ENCODE measurements at places on chromosomes 2 and 18. TPM values are rescaled to one million over a fixed set of nuclear protein-coding genes. Genes with fewer than 3 reads are reported as not detected.

GRCh38 chr2:134570676-134571075 is 148.1 kb downstream of the TMEM163 start:
- H3K4me3 ChIP-seq = no peak overlapping the region
- H3K4me1 ChIP-seq = no peaks in the 10 kb centered on the region
- H3K27me3 ChIP-seq = no peaks in the 10 kb centered on the region
- H3K27ac ChIP-seq = no peak overlapping the region
- DNase-seq = no peak

GRCh38 chr2:200845194-200845593 is 19.3 kb downstream of the CLK1 start:
- no peak overlapping the region for H3K4me3 ChIP-seq
- no peaks in the 10 kb centered on the region for H3K27me3 ChIP-seq
- no peak overlapping the region for H3K27ac ChIP-seq
- DNase-seq = no peak
- no peaks in the 10 kb centered on the region for H3K36me3 ChIP-seq

- H3K27me3 ChIP-seq = no peaks in the 10 kb centered on the region
- H3K36me3 ChIP-seq = no peaks in the 10 kb centered on the region
- H3K27ac ChIP-seq = no peak overlapping the region
- H3K4me3 ChIP-seq = no peak overlapping the region
- no peak for DNase-seq
Measured at GRCh38 chr2:32719430-32719829, 91.6 kb downstream of the TTC27 start.

GRCh38 chr18:79553696-79554095 is 125.9 kb upstream of the CTDP1 start:
- no peaks in the 10 kb centered on the region for H3K36me3 ChIP-seq
- H3K27me3 ChIP-seq = no peaks in the 10 kb centered on the region
- H3K4me3 ChIP-seq = no peak overlapping the region
- DNase-seq = no peak
- H3K27ac ChIP-seq = no peak overlapping the region
- no peaks in the 10 kb centered on the region for H3K4me1 ChIP-seq

DNA sequence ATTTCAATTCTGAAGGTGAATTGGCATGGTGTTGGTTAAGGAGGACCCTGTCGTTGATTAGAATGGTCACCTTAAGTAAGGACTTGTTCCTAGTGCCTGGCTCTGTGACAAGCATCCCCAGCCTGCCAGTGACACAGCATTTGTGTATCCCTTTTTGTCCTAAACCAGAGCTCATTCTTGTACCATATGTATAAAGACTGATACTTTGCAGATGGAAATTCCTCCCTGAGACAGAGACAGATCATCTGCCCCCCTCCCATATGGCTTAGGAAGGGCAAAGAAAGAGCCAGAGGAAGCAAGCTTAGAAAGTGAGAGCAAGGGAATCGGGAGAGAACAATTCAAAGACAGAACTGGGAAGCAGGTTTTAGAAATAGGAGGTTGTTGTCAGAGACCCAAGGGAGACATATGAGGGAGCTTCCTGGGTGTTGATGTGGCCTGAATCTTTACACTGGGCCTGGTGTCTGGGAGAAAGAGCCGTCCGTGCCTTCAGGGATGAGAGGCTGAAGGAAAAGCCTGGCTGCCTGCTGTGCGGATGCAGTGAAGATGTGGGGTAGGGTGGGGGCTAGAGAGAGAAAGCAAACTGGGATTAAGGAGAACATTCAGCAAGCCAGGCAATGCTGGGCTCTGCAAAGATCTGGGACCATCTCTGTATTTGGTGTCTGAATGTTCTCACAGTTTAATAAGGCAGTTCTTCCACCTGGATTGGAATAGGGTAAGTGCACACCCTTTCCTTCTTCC is 13.2 kb upstream of the CHRNA1 start:
- no peaks in the 10 kb centered on the region for H3K27me3 ChIP-seq
- H3K4me1 ChIP-seq = peaks cover 3% of the 10 kb centered on the region
- DNase-seq = no peak
- H3K27ac ChIP-seq = no peak overlapping the region
- H3K4me3 ChIP-seq = no peak overlapping the region

DNA sequence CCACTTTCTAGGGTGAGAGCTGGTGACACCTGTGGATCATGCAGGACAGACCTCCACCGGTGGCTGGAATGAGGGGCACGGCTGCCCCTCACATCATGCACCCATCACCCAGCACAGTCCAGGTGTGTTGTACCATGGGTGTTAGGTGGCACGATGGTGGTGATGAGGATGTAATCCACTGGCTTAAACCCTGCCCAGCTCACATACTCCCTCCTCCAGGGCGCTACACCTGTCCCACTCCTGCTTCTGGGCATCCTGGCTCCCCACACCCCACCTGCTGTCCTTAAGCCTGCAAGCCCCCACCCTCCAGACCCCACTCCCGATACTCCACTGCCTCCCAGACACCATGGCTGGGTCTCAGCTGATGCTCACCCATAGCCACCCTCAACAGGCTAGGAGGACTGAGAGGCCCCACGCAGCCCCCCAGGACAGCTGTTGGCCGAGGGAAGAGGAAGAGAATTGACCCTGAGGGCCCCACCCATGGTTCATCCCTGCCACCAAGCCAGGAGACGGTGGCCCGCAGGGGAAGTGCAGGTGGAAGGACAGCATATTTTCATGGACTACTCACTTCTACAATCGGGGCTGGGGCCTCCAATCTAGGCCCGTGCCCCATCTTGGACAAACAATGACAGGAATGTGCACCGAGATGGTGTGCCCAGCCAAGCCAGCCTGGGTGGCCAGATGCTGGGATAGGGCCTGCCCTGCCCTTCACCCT is 34.3 kb downstream of the MAL start:
- H3K4me1 ChIP-seq = no peaks in the 10 kb centered on the region
- no peak overlapping the region for H3K4me3 ChIP-seq
- DNase-seq = no peak

SNTG2 gene
- 1.2 TPM for total RNA-seq

DNA sequence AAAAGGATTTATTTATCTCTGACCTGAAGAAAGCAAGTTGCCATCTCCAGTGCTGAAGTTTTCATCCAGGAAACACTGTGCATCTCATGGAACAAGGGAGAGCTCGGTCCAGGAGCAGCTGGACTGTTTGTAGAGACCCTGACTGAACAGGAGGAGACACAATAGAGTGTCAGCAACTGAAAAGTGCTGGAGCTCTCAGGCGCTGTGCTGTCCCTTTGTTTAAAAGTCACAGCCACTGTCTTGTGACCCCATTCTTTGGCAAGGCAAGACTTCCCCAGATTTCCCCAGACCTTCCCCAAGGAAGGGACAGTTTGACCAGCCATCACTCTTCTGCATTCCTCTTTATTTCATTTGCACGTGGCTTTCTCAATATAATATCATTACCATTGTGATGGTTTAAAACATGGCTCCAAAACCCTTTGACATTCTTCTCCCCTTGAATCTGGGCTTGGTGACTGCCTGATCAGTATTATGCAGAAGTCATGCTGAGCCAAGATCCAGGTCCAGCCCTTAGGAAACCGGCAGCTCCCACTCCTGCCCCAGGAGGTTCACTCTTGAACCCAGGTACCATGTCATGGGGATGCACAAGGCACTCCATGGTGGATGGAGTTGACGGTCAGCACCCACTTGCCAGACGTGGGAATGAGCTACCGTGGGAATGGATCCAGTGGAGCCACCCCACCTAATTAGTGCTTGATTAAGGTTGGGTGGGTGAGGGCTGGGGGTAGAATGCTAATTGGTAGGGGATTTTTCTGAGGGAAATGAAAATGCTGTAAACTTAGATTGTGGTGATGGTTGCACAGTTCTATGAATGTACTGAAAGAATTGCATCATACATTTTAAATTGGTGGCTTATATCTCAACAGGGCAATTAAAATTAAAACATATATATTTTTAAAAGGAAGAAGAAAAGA is 497.9 kb upstream of the RAB6C start:
- DNase-seq = no peak
- no peak overlapping the region for H3K27ac ChIP-seq
- H3K36me3 ChIP-seq = no peaks in the 10 kb centered on the region
- no peaks in the 10 kb centered on the region for H3K4me1 ChIP-seq
- H3K27me3 ChIP-seq = no peaks in the 10 kb centered on the region

GRCh38 chr18:70190529-70190928 is 15.0 kb downstream of the RTTN start:
- no peaks in the 10 kb centered on the region for H3K36me3 ChIP-seq
- H3K27ac ChIP-seq = no peak overlapping the region
- no peak overlapping the region for H3K4me3 ChIP-seq
- H3K27me3 ChIP-seq = no peaks in the 10 kb centered on the region
- DNase-seq = no peak

GRCh38 chr2:232697807-232698110 is 628 bp downstream of the GIGYF2 start:
- peak overlapping the region; percentile 80 for H3K4me3 ChIP-seq
- no peaks in the 10 kb centered on the region for H3K36me3 ChIP-seq
- H3K27me3 ChIP-seq = no peaks in the 10 kb centered on the region
- H3K4me1 ChIP-seq = peaks cover 26% of the 10 kb centered on the region
- DNase-seq = no peak

DNA sequence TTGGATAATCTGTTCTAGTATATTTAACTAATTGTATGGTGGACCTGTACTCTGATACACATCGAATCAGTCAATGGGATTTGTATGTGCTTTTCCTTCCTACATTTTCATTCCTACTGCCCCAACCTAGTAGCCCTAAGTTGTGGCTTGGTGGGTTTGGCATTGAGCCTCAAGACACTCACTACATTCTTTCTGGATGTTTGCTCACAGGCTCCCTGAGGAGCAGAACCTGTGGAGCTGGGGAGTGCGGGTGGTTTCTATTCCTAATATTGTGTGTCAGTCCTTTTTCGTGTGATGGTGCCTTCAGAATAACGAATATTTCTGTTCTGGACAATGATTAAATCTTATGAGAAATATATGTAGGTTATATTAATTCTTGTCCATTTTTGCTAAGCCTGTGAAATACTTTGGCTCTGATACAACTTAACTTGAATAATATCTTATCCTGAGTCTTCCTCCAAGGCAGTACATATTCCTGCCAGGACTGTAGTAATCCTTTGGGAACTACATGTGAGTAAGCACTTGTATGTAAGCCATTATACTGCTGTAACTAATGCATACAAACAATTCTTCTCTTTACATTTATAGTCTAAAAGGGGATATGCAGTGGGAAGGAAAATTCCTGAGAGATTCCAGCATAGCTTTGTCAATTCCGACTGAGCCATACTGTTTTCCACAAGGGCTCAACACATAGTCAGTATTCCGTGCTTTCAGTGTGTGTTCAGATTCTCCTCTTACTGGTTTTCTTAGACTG is 150.6 kb downstream of the AGPS start:
- no peak overlapping the region for H3K4me3 ChIP-seq
- no peak overlapping the region for H3K27ac ChIP-seq
- no peaks in the 10 kb centered on the region for H3K4me1 ChIP-seq
- H3K27me3 ChIP-seq = no peaks in the 10 kb centered on the region

TUBA3E gene
- 0.27 TPM for total RNA-seq

HJURP gene
- total RNA-seq = not detected

BMP10 gene
- total RNA-seq = not detected

DNA sequence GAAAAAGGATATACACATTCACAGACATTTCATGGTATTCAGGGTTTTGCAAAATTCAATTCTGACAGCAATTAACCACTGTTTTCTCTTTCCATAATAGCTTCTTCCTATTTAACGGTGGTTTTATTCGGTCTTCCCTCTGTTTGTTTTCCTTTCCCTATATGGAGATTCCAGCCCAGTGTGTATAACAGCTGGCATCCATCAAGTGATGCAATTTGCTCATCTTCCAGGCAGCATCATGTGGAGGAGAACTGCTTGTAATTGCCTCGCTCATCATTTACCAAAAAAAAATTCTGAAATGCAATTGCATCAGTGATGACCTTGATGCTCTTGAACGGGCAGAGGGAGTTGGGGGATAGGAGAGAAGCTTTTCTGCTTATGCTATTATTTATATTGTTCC is 165.9 kb upstream of the PGAP1 start:
- no peaks in the 10 kb centered on the region for H3K4me1 ChIP-seq
- no peaks in the 10 kb centered on the region for H3K27me3 ChIP-seq
- H3K27ac ChIP-seq = no peak overlapping the region
- H3K36me3 ChIP-seq = no peaks in the 10 kb centered on the region
- no peak overlapping the region for H3K4me3 ChIP-seq
- peak; percentile 20 for DNase-seq

C1QL2 gene
- not detected for total RNA-seq

DNA sequence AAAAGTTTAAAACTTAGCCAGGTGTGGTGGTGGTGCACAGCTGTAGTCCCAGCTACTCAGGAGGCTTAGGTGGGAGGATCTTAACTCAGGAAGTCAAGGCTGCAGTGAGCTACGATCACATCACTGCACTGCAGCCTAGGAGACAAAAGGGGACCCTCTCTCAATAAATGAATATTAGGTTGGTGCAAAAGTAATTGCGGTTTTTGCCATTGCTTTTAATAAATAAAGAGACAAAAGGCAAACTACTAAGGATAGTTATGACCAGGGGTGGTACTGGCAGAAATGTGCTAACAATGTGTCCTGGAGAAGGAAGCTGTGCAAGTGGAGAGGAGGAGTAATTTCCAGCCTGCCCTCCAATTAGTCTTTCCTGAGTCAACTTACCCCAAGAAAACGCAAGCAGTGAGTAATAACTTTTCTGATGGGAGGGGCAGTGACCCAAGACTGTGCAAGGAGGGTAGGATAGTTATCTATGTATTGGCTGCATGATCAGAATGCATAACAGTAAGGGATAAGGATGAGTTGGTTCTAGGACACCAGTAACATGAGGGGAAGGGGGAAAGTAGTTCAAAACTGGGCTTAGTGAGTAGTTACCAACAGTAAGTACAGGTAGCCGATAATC is 1.5 kb downstream of the EXOC6B start:
- peaks cover 16% of the 10 kb centered on the region for H3K4me1 ChIP-seq
- H3K4me3 ChIP-seq = peak overlapping the region; percentile 77
- DNase-seq = no peak
- H3K36me3 ChIP-seq = no peaks in the 10 kb centered on the region

DNA sequence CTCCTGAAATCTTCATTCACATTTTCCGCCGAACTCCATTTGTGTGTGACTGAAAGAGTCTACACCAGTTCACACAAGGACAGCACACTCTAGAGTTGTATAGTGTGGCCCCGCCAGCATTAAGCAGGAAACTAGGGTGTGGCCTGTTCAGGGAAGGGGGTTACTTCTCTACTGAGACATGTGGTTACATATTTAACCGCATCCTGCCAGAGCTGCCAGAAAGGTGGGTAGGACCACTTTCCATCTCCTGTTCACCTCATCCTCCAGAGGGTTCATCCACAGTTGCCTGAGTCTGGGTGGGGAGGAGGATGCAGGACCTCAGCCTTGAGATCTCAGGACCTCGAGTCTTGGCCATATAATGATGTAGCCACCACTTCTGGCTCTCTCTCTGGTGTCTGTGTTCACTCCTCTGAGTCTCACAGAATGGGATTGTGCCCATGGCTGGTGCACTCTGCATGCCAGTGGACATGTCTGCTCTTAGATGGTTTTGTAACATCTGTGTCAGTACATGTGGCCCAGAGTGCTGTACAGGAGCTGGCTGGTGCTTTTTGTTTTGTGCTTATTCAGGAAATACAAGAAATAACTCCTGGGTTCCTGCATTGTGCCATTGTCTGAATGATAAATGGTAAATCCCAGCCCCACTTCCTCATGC is 7.7 kb upstream of the SP140L start:
- no peak overlapping the region for H3K4me3 ChIP-seq
- peaks cover 7% of the 10 kb centered on the region for H3K4me1 ChIP-seq
- DNase-seq = peak; percentile 51
- H3K27ac ChIP-seq = peak overlapping the region; percentile 35
- H3K36me3 ChIP-seq = no peaks in the 10 kb centered on the region

LYPD6B gene
- total RNA-seq = not detected
